ENCODE measurements at places on chromosomes 11 and 22. TPM values are rescaled to one million over a fixed set of nuclear protein-coding genes. Genes with fewer than 3 reads are reported as not detected.

- H3K27me3 ChIP-seq: no peaks in the 10 kb centered on the region
- no peak overlapping the region for H3K27ac ChIP-seq
- no peak overlapping the region for H3K4me3 ChIP-seq
- no peak for DNase-seq
- H3K4me1 ChIP-seq: peaks cover 26% of the 10 kb centered on the region
Measured at GRCh38 chr11:16528639-16529038, 172.3 kb upstream of the SOX6 start.

The MRGPRX3 gene
- polyA plus RNA-seq: not detected

GRCh38 chr11:58503361-58503856 lies 4.5 kb downstream of the OR5B21 start:
- no peak for DNase-seq
- no peak overlapping the region for H3K4me3 ChIP-seq
- H3K27ac ChIP-seq: no peak overlapping the region
- H3K36me3 ChIP-seq: no peaks in the 10 kb centered on the region
- no peaks in the 10 kb centered on the region for H3K27me3 ChIP-seq
- H3K4me1 ChIP-seq: no peaks in the 10 kb centered on the region

The RAC2 gene
- polyA plus RNA-seq: 1.4 TPM

The ELP4 gene
- 9.8 TPM for polyA plus RNA-seq

GRCh38 chr22:43399338-43399979 lies 12.4 kb upstream of the MPPED1 start:
- H3K36me3 ChIP-seq: no peaks in the 10 kb centered on the region
- H3K4me1 ChIP-seq: no peaks in the 10 kb centered on the region
- H3K27ac ChIP-seq: no peak overlapping the region
- H3K27me3 ChIP-seq: no peaks in the 10 kb centered on the region

- no peak for DNase-seq
- H3K36me3 ChIP-seq: no peaks in the 10 kb centered on the region
- H3K4me1 ChIP-seq: no peaks in the 10 kb centered on the region
- no peak overlapping the region for H3K27ac ChIP-seq
- H3K27me3 ChIP-seq: no peaks in the 10 kb centered on the region
Measured at GRCh38 chr11:95993438-95994298, 69.8 kb upstream of the MTMR2 start.

DNA sequence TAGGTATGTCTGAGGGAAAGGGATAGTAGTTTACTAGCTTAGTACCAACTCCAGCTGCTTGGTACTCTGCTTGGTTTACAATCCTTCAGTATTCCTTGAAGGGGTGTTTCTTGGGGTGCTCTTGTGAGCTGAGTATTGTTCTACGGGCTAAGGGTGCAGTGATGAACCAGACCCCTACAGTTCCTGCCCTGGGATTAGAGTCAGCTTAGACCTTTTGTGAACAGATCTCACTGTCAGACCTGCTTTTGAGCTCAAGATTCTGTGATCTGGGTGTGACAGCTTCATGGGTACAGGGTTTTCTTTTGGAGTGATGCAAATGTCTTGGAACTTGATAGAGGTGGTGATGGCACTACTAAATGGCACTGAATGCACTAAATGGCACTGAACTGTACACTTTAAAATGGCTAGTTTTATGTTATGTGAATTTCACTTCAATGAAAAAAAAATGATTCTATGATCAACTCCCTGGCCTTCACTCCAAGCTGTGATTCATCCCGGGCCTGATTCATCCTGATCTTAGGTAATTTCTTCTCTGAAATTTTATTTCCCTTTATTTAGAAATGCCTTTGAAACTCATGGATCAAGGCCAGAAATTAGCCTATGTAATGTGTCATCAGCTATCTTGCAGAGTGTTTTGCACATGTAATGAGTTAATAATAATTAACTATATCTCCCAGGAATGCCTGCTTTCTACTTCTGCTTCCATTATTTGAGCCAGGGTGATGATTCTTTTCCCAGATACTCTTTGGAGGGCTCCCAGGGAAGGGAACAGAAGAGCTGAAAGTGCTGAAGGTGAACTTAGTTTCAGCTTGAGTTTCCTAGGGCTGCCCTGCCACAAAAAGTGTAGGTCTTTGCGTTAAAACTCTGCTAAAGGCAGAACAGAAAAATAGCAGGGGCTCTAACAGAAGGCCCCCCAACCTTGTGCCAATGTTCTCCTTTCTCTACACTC lies 87.9 kb downstream of the NCAM1 start:
- H3K4me1 ChIP-seq: no peaks in the 10 kb centered on the region
- DNase-seq: no peak
- H3K27ac ChIP-seq: no peak overlapping the region
- no peak overlapping the region for H3K4me3 ChIP-seq

The NNMT gene
- polyA plus RNA-seq: 114 TPM

The POTEH gene
- polyA plus RNA-seq: not detected
